Endothelial cell (in vitro differentiated cells): ENCODE measurements at places on chromosomes 7 and 10. TPM values are rescaled to one million over a fixed set of nuclear protein-coding genes. Genes with fewer than 3 reads are reported as not detected.

HOXA2 gene
- total RNA-seq: 1.1 TPM

GRCh38 chr7:50184271-50184990, 91.4 kb upstream of the ZPBP start:
- DNase-seq: no peak

- DNase-seq: no peak
These were observed 153.5 kb upstream of the TMEM72 start for GRCh38 chr10:44757551-44758205.

GRCh38 chr7:67496589-67496988, 500.0 kb downstream of the TYW1 start:
- DNase-seq: no peak
